ENCODE measurements at places on chromosomes 12 and 14.

DNA sequence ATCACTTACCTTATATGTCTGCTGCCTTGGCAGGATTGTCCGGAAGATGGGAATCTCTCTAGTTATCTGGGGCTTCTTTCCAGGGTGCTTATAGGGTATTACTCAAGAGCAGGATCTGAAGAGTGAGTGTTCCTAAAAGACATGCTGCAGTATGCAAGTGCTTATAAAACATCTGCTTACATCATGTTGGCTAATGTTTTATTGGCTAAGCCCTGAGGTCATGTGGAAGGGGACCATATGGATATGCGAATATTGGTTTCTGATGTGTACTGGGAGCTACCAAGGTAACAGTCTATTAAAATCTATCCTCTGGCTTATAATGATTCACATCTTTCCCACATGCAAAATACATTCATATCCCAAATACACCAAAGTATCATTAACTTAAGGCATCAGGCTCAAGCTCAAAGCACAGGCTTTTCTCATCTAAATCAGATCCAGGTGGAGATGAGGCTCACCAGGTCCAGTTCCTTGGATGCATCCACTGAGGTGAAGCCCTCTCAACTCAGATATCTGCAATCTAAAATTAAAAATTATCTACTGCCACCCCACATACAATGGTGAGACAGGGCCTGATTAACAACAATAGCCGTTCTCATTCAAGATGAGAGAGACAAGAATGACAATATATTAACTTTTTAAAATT lies 29.8 kb downstream of the LRRIQ1 start:
- DNase-seq = no peak

DNA sequence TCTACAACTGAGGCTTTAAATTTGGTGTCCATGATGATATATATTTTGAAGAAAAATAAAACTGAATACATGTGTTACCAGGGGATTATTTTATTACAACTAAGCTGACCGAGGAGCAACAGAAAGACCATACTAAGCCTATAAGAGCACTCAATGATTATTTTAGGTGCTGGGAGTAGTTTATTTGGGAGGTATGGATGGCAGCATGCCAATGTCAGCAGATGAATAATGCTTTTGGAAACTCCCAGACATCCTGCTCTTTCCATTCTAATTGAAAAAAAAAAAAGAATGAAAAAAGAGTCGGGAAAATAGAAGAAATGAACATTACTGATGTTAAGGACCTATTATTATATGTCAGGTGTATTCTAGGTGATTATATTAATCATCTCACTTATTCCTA lies 441.2 kb downstream of the BTG1 start:
- no peak for DNase-seq

DNA sequence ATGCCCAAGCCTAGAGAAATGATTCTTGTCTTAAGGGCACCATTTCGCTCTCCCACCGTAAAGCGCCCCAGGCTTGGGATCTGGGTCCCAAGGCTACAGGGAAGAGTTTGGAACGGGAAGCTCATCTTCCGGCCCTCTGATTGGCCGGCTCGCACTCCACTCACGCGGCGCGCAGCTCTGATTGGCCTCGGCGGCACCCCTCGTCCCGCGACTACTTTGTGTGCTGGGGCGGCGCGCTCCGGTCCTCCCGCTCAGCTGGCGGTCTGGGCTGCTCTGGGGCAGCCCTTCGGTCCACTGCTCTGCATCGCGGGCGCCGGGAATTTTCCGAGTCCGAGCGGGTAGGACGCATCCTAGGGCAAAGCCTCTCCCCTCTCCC lies 886 bp upstream of the FUT8 start:
- peak; percentile 98 for DNase-seq

DNA sequence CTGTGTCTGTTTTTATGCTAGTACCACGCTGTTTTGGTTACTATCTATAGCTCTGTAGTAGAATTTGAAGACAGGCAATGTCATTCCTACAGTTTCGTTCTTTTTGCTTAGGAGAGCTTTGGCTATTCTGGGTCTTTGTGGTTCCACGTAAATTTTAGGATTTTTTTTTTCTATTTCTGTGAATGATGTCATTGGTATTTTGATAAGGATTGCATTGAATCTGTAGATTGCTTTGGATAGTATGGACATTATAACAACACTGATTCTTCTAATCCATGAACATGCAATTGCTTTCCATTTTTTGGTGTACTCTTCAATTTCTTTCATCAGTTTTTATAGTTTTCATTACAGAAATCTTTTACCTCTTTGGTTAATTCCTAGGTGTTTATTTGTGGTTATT lies 345.2 kb downstream of the TMEM121 start:
- DNase-seq = no peak

GRCh38 chr12:5514545-5514944 lies 82.6 kb downstream of the NTF3 start:
- no peak for DNase-seq

GRCh38 chr14:93185349-93185720 lies 218 bp downstream of the LYSET start:
- no peak for DNase-seq

GRCh38 chr12:119780786-119781434 lies 96.2 kb downstream of the CIT start:
- no peak for DNase-seq

- DNase-seq = no peak
Measured at GRCh38 chr12:80059102-80059501, 40.2 kb upstream of the OTOGL start.

- DNase-seq = peak; percentile 64
Measured at GRCh38 chr12:50016501-50017475, 8.5 kb downstream of the RACGAP1 start.

DNA sequence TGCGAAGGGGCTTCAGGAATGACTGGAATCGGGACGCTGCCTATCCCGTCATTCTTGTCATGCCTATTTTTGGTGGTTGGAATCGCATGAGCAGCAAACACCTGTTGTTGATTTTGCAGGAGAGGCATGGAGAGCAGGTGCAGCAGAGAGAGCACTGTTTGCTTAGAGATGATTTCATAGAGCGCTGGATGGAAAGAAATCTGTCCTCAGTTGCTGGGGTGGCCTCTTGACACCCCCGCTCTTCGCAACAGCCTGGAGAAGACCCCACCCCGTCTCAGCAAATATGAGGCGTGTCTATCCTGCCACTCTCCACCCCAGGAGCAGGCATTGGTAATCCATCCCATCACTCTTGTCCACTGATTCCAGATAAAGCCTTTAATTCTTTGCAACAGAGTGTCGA lies 19.3 kb upstream of the NCOR2 start:
- no peak for DNase-seq

Data from right cardiac atrium (tissue), 5 donors.